Dorsolateral prefrontal cortex (tissue), 122 donors: ENCODE measurements at places on chromosomes 12 and 14.

DNA sequence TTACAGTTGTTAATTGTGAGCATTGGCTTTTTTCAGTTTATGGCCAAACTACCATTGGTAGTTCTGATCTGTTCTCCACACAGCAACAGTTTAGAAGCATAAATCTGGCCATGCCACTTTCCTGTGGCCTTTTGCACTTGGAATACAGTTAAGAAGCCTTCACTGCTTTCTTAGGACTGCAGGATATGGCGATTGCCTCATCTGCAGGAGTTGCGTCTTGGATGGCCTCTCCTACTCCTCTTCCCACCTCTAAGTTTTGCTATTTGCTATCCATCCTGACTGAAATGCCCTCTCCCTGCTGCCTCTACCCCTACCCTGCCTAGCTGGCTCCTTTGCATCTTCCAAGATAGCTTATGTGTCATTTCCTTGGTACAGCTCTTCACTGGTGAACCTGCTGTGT is 12.8 kb upstream of the BMAL2 start:
- DNase-seq = no peak

- no peak for DNase-seq
Measured at GRCh38 chr12:121581686-121582429, 1.0 kb upstream of the KDM2B start.

- no peak for DNase-seq
Measured at GRCh38 chr14:27366596-27366995, 768.8 kb upstream of the NOVA1 start.

DNA sequence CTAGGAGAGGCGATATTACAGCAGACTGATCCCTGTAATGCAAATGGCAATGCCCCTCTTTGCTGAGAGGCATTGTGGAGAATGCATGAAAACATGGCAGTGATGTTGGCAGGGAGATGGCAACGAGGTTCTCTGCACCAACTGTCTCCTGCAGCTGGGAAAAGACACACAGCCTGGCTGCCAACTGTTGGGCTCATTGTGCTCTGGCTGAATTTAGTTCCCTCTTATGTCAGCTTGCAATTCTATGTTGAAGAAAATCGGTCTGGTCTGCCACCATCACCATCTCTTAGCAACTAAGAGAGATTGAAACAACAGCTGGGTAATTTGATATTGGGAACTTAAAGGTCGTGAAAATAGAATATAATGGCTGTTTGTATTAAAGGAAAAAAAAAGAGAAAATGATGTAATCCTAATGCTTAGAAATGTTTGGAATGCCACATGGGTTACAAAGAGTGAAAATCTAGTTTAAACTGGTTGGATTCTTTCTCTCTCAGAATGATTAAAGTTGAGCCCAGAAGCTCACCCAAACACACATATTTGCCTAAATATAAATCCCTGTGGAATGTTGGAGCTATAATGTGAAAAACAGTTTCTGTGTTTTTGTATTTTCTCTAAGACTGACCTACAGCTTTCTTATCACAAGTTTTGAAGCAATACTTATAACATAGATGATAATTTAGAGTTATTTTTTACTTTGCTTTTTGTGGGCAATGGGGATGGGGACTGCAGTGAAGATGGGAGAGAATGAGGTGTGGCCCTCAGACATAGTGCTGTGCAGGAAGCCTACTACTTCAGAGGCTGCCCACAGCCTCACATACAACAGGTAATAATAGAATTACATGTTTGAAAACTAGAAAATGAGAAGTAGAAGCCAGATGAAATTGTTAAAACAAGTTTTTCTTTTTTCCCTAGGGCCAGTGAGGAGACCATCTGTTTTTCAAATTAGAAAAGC is 143.7 kb downstream of the AKAP6 start:
- peak; percentile 33 for DNase-seq

GRCh38 chr12:90010089-90010488 is 301.5 kb upstream of the ATP2B1 start:
- DNase-seq = no peak

GRCh38 chr14:24270537-24271133 is 762 bp downstream of the RABGGTA start:
- DNase-seq = no peak

DNA sequence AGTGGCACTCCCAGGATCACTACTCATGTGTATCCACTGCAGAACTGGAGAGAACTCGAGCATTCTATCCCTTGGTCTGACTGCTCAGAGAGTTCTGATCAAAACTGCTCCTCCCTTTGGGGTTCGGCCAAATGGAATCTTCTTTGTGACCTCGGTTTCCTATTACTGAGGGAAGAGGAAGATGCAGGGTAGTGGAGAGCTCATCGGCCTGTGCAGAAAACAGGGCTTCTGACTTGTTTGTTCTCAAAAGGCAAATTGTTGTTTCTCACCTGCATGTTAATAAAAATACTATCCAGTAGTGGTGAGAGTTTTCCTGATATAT is 17.1 kb upstream of the AKAP6 start:
- DNase-seq = no peak

- DNase-seq = peak; percentile 71
Measured at GRCh38 chr14:67571275-67571990, 28.6 kb downstream of the PIGH start.

DNA sequence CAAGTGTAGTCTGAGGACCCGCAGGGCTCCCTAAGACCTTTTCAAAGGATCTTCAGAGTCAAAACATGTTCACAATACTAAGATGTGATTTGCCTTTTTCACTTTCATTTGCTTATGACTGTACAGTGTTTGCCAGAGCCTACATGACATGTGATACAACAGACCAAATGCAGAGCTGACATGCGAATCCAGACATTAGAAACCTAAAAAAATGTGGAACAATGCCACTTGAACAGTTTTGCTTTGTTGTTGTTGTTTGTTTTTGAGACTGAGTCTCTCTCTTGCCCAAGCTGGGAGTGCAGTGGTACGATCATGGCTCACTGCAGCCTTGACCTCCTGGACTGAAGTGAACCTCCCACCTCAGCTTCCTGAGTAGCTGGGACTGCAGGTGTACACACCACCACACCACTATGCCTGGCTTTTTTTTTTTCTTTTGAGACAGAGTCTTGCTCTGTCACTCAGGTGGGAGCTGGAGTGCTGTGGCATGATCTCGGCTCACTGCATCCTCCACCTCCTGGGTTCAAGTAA is 5.3 kb upstream of the RAB35 start:
- DNase-seq = no peak

DNA sequence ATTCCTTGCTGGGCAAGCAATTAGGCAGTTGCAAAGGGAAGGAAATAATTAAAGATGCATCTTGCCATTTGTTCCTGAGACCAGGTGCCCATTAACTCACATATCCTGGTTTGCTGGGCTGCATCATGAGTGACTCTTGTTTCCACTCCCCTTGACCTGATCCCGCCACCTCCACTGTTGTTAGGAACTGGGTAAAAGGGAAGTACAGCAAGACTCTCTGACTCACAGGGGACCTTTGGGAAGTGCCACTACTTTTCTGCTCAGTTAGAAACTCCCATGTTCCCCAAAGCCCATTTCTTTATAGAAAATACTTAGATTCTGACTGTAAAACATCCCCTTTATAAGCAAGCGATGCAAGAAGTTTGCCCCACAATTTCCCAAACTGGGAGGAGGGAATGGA is 186.0 kb upstream of the BCL2L14 start:
- no peak for DNase-seq

GRCh38 chr12:131452444-131452860 is 258.4 kb upstream of the SFSWAP start:
- no peak for DNase-seq

- no peak for DNase-seq
Measured at GRCh38 chr14:67500981-67501380, 12.5 kb upstream of the TMEM229B start.
